ENCODE measurements at places on chromosomes 13 and 19.

DNA sequence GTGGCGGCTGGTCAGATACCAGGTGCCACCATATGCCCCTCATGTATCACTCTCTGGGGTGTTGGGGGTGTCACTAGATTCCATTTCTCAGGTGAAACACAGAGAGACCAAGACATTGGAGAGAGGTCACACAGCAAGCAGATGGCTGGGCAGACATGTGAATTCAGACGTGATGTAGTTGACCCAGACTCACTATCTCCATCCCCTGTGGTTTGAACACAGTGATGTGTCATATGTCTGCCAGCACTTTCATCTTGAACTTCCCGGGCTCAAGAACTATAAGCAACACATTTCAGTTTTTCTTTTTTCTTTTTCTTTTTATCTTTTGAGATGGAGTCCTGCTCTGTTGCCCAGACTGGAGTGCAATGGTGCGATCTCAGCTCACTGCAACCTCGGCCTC, 16.1 kb upstream of the UPF1 start:
- peak; percentile 30 for DNase-seq

DNA sequence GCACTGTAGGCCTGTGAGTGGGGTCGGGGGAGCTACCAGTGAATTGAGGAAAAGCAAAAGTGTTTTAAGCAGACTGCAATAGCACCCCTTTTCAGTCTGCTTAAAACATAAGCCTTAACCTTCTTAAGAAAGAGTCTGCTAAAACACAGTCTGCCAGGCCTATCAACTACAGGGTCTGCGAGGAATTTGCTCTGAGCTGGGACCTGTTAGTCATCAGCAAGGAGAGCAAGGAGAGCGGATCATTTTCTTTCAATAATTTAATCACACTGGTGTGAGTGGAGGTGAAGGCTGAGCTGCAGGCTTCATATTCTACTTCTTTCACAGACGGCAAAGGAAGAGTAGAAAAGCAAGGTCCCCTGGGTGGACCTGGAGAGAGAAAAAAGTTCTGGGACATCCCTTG, 342.7 kb downstream of the ENOX1 start:
- DNase-seq: no peak

DNA sequence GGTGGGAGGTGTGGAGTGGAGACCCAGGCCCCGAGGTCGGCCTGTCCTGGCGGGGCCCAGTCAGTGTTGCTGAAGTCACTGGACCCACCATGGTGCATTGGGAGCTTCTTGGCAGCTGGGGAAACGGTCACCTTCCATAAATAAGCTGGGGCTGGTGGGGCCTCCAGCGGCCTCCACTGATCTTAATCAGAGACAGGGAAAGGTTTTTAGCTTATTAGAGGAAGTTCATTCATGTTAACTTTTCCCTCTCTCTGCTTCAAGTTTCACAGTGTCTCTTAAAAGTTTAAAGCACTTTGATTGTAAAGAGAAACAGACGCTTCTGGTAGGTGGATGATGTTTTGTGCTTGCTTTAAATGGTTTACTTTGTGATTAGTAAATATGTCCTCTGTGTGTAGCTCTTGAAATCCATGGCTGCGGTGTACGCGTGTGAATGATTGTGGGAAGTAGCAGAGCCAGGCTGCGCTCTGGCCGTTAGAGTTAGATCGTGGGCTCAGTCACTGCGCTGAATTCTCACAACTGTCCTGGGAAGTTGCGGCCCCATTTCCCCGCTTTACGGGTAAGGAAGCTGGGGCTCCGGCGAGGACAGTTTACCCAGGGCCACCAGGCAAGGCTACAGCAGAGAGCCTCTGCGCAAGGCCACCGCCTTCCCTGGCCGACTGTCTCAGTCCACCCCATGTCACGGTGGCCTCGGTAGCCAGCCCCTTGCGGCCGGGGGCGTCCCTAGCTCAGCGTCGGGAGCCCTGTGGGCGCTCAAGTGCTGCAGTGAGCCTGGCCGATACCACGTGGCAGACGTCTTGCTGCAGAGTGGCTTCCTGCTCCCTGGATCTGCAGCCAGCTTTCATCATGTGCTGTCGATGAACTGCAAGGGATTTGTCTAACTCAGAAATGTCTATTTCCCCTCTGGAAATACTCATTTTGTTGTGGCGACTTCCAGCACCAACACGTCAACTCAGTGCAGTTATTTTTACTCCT, 16.5 kb upstream of the NDUFS7 start:
- DNase-seq: no peak

GRCh38 chr19:12828494-12828893, 5.9 kb downstream of the RTBDN start:
- DNase-seq: no peak

DNA sequence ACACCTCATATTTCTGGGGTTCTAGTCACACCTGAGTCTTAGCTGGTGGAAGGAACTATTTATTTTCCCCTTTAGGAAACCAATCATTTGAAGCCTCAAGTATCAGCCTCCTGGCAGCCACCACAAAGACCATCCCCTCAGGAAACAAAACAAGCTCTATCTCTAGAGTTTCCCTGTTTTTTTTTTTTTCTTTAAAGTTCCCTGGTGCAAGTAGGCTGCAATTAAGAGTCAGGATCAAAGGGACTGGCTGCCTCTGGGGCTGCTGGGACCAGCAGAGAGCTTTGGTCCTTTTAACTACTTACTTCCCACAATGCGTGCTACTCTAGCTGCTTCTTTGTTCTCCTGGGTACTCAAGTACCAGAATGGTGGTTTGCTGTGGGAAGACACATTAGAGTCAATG, 11.4 kb downstream of the MBNL2 start:
- DNase-seq: no peak

DNA sequence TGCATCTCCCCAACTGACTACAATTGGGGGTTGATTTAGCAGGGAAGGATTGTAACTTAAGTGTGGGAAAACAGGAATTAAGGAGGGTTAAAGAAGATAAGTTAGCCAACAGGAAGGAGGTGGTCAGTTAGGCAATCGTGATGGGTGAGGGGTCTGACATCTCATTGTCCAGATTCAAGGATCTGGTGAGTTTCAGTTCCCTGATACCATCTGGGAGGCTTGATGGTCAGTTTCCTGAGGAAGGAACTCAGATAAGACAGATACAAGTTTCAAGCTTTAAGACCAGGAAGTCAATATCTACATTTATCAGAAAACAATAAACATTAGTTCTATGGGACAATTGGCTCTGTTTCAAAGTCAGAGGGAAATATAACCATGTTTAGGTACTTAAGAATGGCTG, 601.8 kb downstream of the SLITRK6 start:
- no peak for DNase-seq

GRCh38 chr19:49546825-49547565, 19.2 kb downstream of the RCN3 start:
- DNase-seq: peak; percentile 83

- DNase-seq: no peak
These were observed 4.0 kb downstream of the RAD23A start for GRCh38 chr19:12949363-12950283.

GRCh38 chr19:45793178-45793564, 526 bp upstream of the DMWD start:
- DNase-seq: no peak

GRCh38 chr13:104460554-104460953, 1394.3 kb upstream of the SLC10A2 start:
- peak; percentile 61 for DNase-seq

GRCh38 chr19:10780368-10780767, 55.6 kb downstream of the TMED1 start:
- DNase-seq: peak; percentile 90

GRCh38 chr19:2949939-2950285, 5.1 kb upstream of the ZNF77 start:
- peak; percentile 54 for DNase-seq

- DNase-seq: peak; percentile 96
These were observed 133.2 kb downstream of the VWA8 start for GRCh38 chr13:41827507-41828213.

DNA sequence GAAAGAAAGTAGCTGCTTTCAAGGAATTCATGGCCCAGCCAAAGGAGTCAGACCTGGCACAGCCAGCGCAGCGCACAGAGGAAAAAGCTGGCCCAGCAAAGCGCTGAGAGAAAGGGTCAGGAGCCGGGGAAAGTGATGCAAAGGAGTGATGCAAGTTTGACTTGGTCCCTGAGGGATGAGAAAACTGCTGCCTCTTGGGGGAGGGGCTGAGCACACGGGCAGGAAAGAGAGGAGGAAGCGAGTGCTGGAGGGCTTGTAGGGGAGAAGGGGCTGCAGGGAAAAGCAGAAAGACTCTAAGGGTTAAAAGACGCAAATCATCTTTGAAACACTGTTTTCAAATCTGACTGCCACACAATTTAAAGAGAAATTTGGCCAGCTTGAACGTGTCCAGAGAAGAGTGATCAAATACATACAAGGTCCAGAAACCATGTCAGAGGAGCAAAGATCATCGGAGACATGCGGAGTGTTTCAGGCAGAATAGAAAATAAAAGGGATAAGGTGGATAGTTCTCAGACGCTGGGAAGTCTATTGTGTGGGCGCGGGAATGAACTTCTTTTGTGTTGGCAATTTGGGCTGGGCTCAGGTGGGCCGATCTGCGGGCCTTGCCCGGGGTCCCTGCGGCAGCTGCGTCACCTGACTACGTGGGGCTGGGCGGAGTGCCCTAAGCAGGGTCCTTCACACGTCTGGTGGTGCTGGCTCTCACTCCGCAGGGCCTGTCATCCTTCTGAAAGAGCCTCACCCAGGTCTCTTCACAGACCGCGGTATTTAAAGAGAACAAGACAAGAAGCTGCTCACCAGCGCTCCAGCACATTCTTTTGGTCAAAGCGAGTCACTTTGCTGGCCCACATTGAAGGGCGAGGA, 18.1 kb downstream of the N4BP2L1 start:
- peak; percentile 50 for DNase-seq

DNA sequence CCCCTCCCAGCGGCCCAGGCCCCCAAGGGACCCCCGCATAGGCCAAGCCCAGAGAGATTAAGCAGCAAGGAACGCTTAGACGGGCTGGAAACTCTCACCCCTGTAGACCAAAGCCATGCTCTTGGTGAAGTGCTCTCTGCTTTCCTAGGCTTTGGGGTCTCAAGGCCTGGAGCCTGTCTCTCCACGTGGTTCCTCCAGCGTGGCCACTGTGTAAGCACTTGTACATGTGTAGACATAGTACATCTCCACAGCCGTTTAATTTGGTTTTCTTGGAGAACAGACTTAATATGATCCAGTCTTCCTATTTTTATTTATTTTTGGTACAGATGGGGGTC, 1.1 kb downstream of the NUDT19 start:
- no peak for DNase-seq

GRCh38 chr19:33406521-33407139, 33.1 kb downstream of the CEBPG start:
- DNase-seq: peak; percentile 57

GRCh38 chr13:23778879-23779278, 110.3 kb downstream of the MIPEP start:
- peak; percentile 48 for DNase-seq

DNA sequence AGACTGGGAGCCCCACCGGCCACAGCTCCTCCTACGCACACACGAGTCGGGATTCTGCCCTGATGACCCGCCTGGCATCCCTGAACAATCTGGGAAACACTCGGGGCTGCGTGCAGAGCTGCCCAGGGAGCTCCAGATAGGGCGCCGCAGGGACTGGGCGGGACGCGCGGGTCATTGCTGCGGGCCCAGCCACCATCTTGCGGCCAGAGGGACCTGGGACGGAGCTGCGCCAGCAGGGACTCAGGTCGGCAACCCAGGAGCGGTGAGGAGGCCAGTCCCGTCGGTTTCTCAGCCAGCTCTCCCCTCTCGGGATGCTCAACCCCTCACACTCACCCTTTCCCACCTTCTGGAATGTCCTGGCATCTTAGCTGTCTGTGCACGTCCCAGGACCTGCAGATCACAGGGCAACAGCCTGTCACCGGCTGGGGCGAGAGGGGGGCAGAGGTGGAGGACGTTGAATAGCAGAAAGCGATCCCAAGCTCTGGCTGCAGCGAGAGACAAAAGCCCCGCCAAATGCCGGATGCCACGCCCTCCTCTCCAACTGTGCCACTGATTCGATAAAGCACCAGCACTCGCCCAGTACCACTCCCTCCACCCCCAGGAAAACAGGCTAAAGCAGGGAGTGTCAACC, 20.4 kb upstream of the ZNF91 start:
- no peak for DNase-seq

- DNase-seq: no peak
These were observed 143.2 kb downstream of the POU4F1 start for GRCh38 chr13:78460176-78460575.

DNA sequence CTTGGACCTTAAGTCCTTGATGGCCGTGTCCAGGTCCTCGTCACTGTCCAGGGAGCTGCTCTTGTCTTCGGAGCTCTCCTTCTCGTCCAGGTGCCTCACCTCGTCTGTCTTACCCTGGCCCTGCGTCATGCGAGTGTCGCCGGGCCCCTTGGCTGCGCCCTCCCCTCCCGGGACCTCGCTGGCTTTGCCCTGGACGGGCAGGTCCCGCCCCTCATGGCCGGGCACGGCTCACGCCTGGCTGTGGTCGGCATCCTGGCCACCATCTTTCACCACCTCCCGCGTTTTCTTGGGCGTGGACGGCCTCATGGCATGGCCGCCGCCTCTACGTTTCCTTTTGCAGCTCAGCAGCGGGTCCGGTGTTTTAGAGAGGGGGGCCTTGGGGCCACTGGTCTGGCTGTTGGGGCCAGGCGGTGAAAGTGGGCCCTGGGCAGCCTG, 14.8 kb downstream of the RB1 start:
- no peak for DNase-seq

GRCh38 chr13:51556740-51557139, 27.5 kb upstream of the WDFY2 start:
- DNase-seq: no peak

DNA sequence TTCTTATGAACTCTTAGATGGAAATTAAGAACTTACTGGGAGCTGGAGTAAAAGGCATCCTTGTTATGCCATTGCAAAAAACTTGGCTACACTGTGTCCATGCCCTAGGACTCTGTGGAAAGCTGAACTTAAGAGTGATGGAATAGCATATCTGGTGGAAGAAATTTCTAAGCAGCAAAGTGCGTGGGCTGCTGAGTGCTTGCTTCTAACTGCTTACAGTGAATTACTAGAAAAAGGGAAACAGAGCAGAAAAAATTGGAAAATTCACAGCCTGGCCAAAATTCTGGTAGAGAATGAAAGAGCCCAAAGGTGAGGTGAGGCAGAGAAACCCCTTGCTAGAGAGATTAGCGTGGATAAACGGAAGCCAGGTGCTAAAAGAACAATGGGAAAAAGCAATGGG, 44.3 kb downstream of the ALOX5AP start:
- no peak for DNase-seq

DNA sequence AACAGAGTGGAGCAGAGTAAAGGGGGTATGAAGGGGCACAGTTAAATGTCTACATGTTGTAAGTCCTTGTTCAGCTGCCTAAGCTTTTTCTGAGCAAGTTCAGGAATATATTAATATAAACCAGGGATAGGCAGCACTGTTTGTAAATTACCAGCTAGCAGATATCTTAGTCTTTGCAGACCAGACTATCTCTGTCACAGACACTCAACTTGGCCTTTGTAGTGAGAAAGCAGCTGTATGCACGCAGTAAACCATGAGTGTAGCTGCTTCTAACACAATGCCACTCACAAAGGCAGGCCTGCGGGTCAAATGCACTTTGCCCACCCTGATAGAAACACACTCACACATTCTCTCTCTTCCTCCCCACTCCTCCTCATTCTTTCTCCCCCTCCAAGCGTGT, 1016.9 kb downstream of the UQCRFS1 start:
- DNase-seq: no peak

DNA sequence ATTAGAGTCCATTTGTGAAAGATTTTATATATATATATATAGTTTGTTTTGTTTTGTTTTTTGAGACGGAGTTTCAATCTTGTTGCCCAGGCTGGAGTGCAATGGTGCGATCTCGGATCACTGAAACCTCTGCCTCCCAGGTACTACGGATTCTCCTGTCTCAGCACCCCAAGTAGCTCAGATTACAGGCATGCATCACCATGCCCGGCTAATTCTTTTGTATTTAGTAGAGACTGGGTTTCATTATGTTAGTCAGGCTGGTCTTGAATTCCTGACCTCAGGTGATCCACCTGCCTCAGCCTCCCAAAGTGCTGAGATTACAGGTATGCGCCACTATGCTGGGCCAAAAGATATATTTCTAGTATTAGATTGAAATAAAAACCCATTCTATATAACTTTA, 4.0 kb upstream of the ZNF701 start:
- no peak for DNase-seq

All from brain microvascular endothelial cell (primary cell).